Epithelial cell of esophagus (primary cell): ENCODE measurements at places on chromosomes 13 and 19.
A peak's percentile ranks its signal among the peaks of the same experiment; 100 is the strongest.

- no peak for DNase-seq
These were observed 46.1 kb upstream of the TUBGCP3 start for GRCh38 chr13:112634102-112634501.

DNA sequence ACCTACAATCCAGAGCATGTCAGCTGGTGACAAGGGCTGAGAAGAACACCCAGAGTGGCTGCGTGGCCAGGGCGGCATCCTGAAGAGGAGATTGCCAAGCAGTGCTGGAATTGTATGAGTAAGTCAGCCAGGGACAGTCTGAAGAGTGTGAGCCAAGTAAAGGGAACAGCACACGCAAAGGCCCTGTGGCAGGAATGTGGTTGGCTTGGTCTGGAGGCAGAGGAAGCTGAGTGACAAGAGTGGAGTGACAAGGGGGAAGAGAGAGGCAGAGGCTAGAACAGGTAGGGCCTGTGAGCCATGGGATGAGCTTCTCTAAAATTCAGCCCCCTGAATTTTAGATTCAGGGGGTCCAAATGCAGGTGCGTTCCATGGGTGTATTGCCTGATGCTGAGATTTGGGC, 53.7 kb upstream of the UQCRFS1 start:
- DNase-seq: no peak

DNA sequence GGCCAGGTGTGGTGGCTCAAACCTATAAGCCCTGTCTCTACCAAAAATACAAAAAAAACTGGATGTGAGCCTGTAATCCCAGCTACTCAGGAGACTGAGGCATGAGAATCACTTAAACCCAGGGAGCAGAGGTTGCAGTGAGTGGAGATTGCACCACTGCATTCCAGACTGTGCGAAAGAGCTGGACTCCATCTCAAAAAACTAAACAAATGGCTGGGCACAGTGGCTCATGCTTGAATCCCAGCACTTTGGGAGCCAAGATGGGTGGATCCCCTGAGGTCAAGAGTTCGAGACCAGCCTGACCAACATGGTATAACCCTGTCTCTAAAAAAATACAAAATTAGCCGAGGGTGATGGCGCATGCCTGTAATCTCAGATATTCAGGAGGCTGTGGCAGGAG, 34.9 kb upstream of the ZNF83 start:
- no peak for DNase-seq

DNA sequence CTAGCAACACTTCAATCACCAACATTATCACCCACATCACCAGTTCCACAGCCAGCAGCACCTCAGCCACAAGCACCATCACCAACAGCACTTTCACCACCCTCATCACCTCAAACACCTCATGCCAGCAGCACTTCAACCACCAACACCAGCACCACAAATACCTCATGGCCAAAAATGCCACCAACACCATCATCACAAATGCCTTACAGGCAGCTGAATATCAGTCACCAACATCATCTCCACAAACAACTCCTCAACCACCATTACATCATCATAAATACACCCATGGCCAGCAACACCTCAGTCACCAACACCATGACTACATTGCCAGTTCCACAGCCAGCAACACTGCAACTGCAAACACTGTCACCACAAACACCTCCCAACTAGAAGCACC, 10.4 kb downstream of the FCER2 start:
- DNase-seq: no peak

- no peak for DNase-seq
These were observed 92.0 kb downstream of the DGKH start for GRCh38 chr13:42140494-42140893.

- no peak for DNase-seq
These were observed 5.3 kb downstream of the ZNF470 start for GRCh38 chr19:56572589-56572988.

DNA sequence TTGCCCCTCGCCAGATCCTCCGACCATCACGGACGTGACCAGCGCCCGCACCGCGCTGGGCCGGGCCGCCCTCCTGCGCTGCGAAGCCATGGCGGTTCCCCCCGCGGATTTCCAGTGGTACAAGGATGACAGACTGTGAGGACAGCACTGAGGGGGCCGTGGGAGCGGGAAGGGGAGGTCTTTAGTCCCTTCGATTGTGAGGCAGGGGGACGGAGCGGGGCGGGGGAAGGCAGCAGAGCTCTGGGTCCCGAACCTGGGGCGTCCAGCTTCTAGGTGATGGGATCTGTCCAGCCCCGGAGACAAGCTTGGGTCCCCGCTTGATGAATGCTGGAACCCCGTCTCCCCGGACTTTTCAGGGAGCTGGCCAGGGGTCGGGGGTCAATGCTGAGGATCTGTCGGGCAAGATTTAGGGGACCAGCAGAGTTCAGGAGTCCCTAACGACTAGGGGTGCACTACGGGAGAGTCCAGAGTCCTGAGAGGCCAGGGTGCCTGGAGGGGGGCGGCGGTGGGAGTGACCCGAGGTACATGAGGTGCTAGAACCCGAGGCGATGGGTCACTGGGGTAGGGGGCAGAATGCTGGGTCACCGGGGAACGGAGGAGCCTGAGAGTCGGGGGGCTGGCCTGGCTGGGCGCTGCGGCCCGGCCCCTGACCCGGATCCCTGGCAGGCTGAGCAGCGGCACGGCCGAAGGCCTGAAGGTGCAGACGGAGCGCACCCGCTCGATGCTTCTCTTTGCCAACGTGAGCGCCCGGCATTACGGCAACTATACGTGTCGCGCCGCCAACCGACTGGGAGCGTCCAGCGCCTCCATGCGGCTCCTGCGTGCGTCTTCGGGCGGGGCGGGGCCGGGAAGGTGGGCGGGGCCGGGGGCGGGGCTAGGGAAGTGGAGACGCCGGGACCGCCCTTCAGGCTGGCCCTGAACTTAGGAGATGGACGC, 14.6 kb downstream of the VSIG10L start:
- DNase-seq: peak; percentile 44

GRCh38 chr13:113668491-113668971, 1.5 kb downstream of the GRK1 start:
- no peak for DNase-seq

- DNase-seq: no peak
These were observed 19.7 kb downstream of the ATP4B start for GRCh38 chr13:113638173-113638746.

- DNase-seq: no peak
These were observed 236.3 kb downstream of the SUCLA2 start for GRCh38 chr13:47764817-47765216.

- peak; percentile 92 for DNase-seq
These were observed 140.9 kb downstream of the NDFIP2 start for GRCh38 chr13:79621902-79622301.

DNA sequence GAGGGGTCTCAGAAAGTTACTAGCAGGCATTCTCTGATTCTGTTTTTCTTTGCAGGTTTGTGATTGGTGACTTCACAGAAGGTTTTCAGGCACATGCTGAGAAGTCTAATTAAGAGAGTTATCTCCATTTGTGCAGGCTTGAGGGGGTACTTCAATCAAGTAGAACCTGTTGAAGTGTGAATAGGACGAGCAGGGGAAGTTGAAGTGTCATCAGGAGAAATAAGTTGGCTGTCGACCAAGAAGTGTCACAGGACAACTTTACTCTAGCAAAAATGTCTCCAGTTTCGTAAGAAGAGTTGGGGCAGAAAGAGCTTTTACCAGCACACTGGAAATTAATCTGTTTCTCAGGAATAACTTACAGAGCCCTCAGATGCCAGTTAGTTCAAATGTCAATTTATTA, 576.5 kb upstream of the SLITRK5 start:
- DNase-seq: peak; percentile 33

GRCh38 chr13:100789968-100790367, 115.4 kb upstream of the TMTC4 start:
- no peak for DNase-seq

- peak; percentile 23 for DNase-seq
These were observed 40.8 kb upstream of the RFXAP start for GRCh38 chr13:36778083-36778671.

- DNase-seq: peak; percentile 71
These were observed 5.0 kb downstream of the PBX4 start for GRCh38 chr19:19613506-19613905.

- no peak for DNase-seq
These were observed 88.6 kb downstream of the SPACA7 start for GRCh38 chr13:112464720-112465119.

DNA sequence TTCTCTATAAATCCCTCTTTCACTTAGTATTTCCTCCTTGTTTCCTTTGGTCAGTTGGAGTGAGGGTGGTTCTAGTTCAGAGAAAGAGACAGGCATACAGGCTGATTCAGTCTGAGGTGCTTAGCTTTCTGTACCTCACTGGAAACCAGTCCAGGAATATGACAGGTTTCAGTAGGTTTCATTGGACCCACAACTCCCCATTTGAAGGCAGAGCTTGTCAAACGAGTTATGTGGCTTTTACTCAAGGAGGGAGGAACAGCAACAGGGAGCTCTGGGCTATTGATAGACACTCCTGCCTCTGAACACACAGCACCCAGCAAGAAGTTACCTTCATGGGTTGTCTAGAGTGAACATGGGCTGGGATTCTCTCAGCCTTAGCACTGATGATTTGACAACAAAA, 14.5 kb downstream of the ACTN4 start:
- DNase-seq: peak; percentile 99

DNA sequence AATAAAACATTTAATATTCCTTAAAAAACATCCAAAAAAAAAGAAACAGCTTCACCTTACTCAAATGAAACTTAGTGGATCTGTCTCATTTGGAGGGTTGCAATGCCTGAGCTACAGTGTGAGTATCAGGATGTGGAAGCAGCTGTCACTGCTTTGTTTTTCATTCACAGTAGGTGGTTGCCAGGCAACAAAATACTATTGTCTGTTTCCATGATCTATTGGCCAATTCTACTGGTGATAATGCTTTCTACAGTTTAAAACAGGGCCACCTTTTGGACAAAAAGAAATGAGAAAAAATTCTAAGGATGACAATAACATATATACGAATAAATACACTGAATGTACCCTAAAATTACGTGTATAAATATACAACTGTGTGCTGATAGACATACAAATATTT, 3.0 kb downstream of the ENOX1 start:
- peak; percentile 57 for DNase-seq

- no peak for DNase-seq
These were observed 76.2 kb downstream of the COL4A1 start for GRCh38 chr13:110230661-110231347.

GRCh38 chr19:23440207-23440606, 44.9 kb upstream of the ZNF91 start:
- DNase-seq: no peak

- peak; percentile 93 for DNase-seq
These were observed 7.8 kb upstream of the HIF3A start for GRCh38 chr19:46288896-46289588.

- DNase-seq: no peak
These were observed 13.2 kb downstream of the NUCB1 start for GRCh38 chr19:48913114-48913889.

DNA sequence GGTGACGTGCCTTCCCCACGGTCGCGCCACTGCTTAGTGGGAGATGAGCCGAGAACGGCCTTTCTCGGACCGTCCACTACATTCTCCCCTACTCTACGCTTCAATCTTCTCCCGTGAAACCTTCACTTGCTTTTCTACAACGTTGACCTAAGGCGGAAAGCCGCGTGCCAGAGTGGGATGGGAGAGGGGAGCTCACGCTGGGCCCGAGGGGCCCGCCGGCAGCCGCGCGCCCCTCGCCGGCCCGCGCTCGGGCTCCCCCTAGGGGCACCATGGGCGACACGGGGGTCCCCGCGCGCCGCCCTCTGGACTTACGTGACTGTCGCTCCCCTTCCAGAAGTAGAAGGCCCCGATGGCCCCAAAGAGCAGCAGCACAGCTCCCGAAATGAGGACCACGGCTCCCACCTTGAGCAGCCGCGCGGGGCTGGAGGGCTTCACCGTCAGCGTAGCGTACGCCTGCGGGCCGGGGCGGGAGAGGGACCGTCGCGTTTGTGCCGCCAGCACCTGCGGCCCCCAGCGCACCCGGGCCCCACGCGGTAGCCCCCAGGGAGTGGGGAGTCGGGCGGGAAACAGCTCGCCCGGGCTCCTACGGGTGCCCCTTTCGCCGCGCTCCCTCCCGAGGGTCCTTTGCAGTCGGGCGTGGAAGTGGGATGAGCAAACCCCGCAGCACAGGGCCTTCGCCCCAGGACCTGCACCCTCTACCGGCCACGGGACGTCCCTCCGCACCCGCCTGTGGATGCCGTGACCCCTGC, 727 bp downstream of the CNMD start:
- DNase-seq: no peak

DNA sequence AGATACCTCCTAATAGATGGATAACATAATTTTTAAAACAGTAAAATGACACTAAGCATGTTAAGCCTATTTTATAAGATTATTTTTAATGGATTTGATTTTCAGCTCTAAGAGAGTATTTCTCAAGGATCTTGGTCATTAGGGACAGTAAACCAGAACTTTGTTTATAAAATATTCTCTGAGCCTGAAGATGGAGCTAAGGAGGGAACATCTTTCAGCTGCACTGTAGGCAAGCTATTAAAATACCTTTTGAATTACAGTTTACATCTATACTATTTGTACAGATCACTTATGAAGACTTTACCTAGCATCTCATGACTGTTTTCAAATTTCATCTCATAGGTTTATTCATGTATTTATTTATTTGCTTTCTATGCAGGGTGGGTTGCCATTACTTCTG, 345.3 kb downstream of the MYO16 start:
- DNase-seq: no peak

GRCh38 chr19:46604781-46605355, 3.7 kb downstream of the CALM3 start:
- DNase-seq: no peak

- no peak for DNase-seq
These were observed 102.8 kb downstream of the KATNAL1 start for GRCh38 chr13:30204564-30204963.

GRCh38 chr19:3899531-3900294, 19.2 kb downstream of the ATCAY start:
- no peak for DNase-seq

DNA sequence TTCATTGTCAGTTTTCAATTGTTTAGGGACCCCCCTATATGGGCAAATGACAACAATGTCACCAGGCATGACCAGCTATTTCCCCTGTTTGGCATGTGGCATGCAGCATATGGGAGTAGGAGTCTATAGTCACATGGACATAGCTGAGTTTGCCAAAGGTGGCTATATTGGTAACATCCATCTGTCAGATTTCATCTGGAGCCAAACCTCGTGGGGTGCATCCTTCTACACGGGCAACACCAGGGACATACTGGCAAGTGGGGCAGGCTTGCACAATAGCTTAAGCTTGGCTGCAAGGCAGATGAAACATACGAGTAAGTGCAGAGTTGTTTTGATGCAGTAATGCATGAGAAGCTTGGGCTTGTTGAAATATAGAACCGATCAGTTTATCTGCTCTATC, 24.5 kb upstream of the ZNF816 start:
- no peak for DNase-seq

DNA sequence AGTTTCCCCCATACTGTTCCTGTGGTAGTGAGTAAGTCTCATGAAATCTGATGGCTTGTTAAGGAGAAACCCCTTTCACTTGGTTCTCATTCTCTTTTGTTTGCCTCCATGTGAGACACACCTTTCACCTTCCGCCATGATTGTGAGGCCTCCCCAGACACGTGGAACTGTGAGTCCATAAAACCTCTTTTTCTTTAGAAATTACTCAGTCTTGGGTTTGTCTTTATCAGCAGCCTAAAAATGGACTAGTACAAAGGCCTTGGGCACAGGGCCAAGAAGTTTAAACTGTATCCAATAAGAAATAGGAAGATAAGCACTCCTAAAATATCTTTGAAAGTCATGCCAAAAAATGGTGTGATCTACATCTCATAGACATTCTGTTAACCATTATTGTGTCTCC, 176.9 kb downstream of the TBC1D4 start:
- DNase-seq: no peak

GRCh38 chr13:46342538-46342937, 44.5 kb downstream of the RUBCNL start:
- DNase-seq: no peak

- peak; percentile 83 for DNase-seq
These were observed 73.8 kb downstream of the MAP4K1 start for GRCh38 chr19:38543807-38544568.
